ENCODE measurements at places on chromosomes 16 and 17.

GRCh38 chr17:20266806-20267458 is 200.4 kb downstream of the LGALS9B start:
- peak; percentile 41 for DNase-seq

GRCh38 chr17:18280249-18280648 is 19.8 kb downstream of the MIEF2 start:
- DNase-seq = no peak

DNA sequence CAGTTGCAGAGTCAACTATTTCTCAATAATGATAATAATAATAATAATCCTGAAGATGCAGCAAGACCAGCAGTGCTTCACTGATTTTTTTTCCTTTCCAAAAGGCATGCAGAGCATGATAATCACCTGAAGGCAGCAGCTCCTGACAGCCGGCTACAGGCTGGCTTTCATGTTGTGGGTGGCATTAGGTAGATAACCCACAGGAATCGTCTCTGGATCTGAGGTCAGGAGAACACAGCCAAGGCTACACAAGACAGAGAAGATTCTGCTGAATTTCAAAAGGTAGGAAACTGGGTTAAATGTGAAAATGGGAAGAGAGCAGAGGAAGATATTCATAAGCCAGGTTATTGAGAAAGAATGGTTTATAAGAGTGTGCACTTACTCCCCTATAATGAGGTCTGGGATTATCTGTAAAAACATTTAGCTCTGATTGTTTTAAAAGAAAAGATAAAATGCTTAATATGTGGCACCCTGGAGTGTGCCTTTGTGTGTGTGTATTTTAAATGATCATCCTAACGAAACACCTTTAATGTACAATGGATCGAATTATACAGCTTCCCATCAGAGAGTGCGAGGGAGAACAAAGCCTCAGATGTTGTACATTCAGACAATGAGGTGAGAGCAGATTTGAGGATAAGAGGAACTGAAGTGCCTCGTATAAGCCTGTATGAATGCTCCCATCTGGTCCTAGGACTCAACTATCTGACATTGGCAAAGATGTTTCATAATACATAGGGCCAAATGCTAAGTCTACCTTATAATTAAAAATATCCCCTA is 273.1 kb downstream of the PHKB start:
- DNase-seq = no peak

DNA sequence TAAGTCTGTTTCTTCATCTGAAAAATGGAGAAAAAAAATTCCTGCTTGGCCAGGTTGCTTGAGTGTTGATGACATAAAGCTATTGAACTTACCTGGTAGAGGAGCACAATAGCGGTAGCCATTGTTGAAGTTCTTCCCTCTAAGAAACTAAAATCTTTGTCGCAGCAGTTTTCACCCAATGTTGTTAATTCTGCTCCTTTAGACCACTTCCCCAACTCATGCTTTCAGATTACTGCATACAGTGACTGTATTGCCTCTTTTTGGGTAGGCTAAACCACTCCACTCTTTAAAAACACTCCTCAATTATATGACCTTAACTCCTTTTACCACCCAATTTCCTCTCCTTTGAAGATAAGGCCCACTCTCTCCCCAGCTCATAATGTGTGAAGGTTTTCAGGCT is 35.7 kb upstream of the CCL2 start:
- DNase-seq = no peak

- DNase-seq = peak; percentile 81
Observed at GRCh38 chr16:27242868-27243590, 25.5 kb downstream of the NSMCE1 start.

DNA sequence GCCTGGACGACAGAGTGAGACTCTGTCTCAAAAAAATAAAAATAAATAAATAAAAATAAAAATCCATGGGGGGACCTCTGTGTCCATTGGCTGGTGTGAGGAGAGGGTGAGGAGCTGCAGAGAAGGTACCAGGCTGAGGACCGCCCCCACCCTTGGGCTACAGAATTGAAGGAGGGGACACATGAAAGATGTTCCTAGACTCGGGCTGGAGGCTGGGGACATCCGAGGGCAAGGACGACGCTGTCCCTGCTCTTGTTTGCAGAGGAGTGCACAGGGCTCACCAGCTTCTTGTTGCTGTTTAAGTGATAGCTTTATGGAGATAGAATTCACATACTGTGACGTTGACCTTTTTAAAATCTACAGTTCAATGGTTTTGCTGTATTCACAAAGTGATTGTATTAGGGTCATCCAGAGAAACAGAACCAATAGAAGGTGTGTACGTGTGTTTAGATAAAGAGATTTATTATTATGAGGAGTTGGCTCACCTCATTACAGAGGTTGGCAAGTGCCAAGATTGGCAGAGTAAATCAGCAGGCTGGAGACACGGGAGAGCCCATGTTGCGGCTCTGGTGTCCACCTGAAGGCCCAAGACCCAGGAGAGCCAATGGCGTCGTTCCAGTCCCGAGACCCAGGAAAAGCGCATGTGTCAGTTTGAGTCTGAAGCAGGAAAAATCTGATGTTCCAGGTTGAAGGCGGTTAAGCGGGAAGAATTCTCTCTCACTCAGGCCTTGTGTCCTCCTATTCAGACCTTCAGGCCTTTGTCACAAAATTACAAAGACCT is 320.7 kb downstream of the SEC14L1 start:
- no peak for DNase-seq

DNA sequence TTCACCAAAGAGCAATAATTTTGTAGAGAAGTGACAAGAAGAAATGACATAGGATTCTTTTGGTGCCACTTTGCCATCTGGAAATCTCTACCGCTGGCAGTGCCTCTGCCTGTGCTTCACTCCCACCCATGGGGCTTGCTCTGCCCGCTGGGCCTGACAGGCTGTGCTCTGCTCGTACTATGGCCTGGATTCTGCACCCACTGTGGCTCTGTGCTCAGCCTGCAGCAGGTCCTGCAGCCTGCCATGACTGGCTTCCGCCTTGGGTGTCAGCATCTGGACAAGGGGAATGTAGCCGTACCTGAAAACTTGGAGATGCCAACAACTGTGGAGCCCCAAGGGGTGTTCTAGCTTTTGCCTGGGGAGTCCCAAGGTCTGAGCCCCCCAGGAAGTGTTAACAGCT is 792.3 kb downstream of the CDH8 start:
- DNase-seq = no peak

DNA sequence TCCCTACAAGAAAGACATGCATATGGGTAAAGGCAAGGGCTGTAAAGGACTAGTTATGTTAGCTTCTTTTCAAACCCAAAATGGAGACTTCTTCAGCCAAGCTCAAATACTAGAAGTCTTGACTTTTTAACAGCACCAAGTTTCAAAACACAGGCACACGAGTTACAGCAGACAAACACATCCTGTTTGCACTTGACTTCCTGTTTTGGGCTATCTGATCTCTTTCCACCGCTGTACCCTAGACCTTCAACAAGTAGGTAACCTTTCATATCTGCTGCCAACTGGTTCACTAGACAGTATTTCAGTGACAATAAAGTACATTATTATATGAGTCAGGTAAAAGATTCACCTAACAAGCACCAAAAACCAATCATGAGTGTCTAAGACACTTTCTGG is 12.3 kb downstream of the RFFL start:
- no peak for DNase-seq

- no peak for DNase-seq
Observed at GRCh38 chr16:81738783-81739496, 40.2 kb upstream of the PLCG2 start.

DNA sequence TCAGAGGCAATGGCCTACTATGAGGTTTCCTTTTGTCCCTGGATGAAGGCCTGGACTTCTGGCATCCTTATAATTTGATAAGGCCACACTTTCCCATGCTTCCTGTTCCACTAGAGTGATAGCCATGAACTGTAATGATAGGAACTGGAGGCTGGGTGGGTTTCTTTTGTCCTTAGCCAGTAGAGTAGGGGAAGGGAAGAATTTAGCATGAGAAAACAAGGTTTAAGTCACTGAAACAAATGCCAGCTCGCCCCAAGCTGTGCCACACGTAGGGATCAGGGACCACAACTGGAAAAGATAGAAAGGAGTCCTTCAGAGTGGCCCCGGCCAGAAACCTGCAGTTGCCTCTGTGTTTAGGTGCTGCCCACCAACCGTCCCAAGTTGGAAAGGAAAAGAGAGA is 80.9 kb upstream of the C17orf78 start:
- no peak for DNase-seq

DNA sequence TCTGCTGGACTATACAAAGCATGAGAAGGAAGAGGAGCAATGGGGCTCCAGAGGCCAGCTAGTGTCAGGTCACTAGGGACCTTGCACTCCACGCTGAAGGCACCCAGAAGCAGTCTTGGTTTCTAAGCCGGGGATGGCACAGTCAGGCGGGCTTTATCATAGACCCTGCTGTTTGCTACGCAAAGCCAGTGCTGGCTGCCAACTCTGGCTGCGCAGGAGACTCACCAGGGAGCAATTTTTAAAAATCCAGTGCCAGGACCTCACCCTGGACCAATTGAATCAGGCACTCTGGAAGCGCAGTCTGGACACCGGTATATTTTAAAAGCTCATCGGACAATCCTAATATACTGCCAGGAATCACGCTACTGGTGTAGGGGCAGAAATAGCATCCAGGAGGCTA is 368.5 kb upstream of the XYLT1 start:
- no peak for DNase-seq

DNA sequence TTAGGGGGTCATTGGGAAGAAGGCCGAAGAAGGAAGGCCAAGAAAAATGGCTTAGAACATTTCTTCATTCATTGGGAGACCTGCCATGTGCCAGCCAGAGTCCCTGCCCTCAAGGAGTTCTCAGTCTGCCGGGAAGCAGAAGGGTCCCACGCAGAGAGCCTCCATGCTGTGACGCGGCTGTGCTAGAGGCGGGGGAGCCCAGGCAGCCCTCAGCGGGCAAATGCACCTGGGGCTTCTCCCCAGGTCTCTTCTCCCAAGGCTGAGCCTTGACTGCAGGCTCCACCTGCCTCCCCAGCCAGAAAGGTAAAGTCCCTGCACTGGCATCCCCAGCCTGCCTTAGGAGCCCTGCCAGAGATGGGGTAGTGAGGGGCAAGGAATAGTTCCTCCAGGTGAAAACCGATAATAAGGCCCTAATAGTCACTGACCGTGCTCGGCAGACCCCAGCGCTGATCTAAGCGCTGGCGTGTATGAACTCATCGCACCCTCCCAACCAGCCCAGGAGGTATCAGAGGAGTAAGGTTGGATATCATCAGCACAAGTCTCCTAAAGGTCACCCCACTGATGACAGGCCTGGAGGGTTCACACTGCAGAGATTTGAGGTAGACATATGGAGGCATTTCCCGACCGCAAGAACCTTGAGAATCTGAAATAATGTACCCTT is 6.0 kb upstream of the CDR2L start:
- DNase-seq = no peak

DNA sequence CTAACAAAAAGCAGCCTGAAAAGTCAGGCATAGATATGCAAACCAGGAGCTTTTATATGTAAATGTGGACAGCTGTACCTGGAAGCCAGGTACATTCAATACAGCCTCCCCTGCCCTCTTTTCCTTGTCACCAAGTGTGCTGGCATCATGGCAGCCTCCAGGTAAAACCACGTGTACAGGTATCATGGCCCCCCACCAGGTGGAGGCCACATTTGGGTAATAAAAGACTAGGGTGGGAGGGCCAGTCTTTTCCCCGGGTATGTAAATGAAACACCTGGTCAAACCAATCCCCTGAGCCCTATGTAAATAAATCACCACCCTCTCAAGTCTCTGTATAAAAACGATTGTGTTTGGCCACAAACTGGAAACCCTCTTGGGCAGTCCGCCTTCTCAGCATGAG is 226.4 kb upstream of the GOT2 start:
- no peak for DNase-seq

- peak; percentile 75 for DNase-seq
Observed at GRCh38 chr16:8887952-8888560, 5.9 kb downstream of the LITAFD start.

DNA sequence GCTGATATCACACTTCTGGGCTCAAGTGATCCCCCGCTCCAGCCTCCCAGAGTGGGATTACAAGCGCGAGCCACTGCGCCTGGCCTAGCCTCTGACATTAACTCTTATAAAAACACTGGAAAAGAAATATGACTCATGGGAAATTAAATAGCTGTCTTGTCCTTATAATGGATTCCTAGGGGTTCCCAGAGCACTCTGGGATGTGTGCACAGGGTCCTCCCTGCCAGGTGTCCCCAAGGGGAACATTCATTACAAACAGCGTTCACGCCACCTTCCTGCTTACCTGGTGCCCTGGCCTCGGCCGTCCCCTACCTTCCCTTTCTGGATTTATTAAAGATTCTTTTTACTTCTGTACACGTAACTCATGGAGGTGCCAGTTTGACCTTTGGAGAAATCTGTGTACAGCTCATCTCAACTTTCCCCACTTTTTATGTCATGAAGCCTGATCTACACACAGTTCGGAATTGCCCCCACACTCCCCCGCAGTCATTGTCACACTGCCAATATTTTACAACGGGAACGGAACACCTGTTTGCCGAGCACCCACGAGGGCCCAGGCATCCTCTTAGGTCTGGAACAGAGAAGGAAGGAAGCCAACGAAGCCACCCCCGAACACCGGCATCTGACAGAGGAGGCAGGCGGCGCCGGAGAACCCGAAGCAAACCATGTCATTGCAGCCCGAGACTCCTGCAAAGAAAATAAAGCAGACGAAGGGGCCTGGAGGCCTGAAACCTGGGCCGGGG is 39.7 kb upstream of the MEAK7 start:
- DNase-seq = no peak

DNA sequence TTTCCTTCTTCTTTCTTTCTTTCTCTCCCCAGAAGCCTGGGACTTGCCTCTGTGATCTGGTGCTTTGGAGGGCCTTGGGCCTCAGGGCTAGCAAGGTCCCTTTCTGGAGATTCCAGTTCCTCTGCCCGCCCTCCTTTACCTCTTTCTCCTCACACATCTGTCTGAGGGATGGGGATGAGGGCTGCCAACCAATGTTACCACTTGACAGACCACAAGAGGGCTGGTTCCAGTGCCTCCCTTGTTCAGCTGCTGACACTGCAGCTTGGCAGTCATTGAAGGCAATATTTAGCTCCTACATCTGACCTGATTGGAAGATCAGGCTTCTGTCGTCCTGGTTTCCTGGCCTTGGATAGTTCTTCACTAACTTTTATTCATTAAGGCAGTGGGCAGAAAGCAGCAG is 3.6 kb upstream of the ZNF652 start:
- DNase-seq = peak; percentile 33

GRCh38 chr17:10205549-10206185 is 7.3 kb upstream of the GAS7 start:
- no peak for DNase-seq

GRCh38 chr17:81500047-81500446 is 12.6 kb downstream of the ACTG1 start:
- DNase-seq = no peak
